ENCODE measurements at places on chromosomes 12 and 14.

DNA sequence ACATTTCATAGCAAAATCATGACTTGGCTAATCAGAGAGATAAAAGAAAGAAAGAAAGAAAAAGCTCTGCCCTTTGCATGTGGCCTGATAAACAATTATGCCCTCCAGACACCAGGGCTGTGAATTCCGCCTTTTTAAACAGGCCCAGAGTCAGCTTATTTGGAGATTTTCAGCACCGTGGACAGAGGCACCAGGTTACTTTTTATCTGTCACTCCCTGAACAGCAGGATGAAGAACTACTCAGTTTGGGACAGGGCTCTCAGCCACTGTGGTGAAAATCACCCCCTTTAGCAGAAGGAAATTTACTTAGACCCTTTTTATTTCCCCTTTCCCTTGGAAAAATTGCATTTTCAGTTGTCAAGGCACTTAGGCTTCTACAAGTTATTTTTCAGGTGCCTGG is 359.9 kb downstream of the NRXN3 start:
- DNase-seq: no peak

DNA sequence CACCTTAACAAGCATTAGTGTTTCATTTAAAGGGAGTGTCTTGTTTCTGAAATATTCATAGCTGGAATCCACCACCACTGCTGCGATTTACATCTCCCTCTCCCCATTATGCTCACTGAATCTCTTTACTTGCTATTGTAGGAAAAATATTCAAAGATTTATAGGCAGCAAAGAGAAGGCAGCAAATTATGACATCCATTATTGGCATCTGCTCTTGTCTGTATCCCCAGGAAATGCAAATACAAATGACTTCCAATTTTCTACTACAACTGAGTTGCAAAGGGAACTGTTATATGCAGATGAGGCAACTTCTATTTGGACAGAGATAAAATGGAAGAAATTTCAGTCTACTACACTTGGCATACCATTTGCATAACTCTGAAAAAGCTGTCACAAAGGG is 88.4 kb upstream of the PRKD1 start:
- DNase-seq: no peak

- no peak for DNase-seq
Observed at GRCh38 chr12:26554332-26554731, 278.7 kb downstream of the ITPR2 start.

DNA sequence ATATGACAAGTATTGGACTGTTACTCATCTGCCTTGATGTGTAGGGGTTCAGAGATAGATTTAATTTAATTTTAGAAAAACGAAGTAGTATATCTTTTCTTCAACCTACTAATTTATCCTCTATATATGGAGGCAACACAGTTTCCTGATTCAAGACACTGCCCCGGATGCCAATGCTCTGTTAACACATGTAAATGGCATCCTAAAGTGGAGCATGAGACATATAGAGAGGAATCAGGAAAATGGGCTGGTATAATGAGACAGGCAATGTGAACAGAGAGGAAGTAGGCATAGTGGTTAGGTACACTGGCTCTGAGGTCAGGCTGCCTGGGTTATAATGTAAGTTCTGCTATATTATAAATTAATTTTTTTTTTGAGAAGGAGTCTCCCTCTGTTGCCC is 85.6 kb downstream of the OTOGL start:
- DNase-seq: no peak

GRCh38 chr14:76958980-76959710 is 69.4 kb downstream of the IRF2BPL start:
- no peak for DNase-seq
